ENCODE measurements at places on chromosomes 4 and X. TPM values are rescaled to one million over a fixed set of nuclear protein-coding genes. Genes with fewer than 3 reads are reported as not detected.

GRCh38 chrX:56794404-56795230 lies 65.6 kb downstream of the NBDY start:
- DNase-seq, result no peak

GRCh38 chr4:157713342-157713741 lies 459.5 kb downstream of the GASK1B start:
- no peak for DNase-seq

GRCh38 chr4:161573836-161574235 lies 590.0 kb downstream of the FSTL5 start:
- DNase-seq, result no peak

DNA sequence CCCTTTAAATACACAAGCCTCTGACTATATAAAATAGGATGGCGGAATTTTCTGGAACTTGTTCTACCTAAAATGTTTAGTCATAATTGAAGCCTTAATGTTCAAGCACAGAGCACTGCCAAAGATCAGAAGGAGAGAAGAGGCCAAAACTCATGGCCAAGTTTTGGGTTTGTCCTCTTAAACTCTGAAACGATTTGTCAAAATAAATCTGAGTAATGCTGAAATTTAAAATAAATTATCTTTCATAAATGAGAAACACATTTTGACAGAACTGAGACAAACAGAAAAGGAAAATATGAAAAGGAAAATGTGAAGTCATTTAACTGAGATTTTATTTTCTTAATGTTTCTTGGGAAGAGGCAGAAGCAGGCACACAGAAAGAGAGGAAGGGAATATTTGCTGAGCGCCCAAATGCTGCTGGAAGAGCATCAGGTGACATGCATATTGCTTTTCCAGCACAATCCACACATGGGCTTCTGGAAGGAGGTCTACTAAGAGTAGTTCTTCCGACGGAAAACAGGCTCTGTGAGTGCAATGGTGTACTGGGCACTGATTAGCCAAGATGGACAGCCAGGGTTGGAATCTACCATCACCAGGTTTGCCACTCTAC lies 47.4 kb upstream of the ZNF518B start:
- no peak for DNase-seq

RHOXF2B gene
- total RNA-seq, result not detected
